Neuronal stem cell (in vitro differentiated cells): ENCODE measurements at places on chromosomes 7 and 10.

GRCh38 chr7:18243731-18244130, 216.1 kb upstream of the PRPS1L1 start:
- DNase-seq = no peak

GRCh38 chr10:69496352-69497230, 45.3 kb downstream of the TSPAN15 start:
- DNase-seq = no peak

DNA sequence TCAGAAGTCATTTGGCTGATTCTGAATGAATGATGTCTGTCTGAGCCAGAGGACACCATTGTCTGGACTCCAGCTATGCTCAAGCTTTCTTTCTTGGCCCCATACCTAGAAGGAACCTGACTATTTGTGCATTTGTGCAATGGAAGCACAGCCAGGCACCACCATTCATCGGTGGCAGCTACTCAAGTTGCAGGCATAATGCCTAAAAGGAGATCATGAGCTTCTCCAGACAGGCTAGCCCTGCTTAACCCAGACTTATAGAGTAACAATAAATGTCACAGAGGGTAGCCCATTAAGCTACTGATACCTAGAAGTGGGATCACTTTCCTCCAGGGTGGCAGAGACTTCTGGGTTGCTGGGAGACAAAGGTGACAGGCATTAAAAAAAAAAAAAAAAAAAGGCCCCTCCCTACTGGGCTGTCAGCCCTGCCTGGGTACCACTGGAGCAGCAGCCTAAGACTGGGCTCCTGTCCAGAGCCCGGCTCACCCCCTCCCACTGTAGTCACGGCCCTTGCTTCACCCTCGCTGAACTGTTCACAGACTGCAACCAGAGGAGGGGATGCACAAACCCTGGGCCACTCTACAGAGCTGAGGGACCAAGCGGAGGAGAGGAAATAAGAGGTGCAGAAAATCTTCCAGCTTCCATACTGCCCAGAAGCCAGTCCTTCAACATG, 75.4 kb upstream of the ATP6V0A4 start:
- no peak for DNase-seq

DNA sequence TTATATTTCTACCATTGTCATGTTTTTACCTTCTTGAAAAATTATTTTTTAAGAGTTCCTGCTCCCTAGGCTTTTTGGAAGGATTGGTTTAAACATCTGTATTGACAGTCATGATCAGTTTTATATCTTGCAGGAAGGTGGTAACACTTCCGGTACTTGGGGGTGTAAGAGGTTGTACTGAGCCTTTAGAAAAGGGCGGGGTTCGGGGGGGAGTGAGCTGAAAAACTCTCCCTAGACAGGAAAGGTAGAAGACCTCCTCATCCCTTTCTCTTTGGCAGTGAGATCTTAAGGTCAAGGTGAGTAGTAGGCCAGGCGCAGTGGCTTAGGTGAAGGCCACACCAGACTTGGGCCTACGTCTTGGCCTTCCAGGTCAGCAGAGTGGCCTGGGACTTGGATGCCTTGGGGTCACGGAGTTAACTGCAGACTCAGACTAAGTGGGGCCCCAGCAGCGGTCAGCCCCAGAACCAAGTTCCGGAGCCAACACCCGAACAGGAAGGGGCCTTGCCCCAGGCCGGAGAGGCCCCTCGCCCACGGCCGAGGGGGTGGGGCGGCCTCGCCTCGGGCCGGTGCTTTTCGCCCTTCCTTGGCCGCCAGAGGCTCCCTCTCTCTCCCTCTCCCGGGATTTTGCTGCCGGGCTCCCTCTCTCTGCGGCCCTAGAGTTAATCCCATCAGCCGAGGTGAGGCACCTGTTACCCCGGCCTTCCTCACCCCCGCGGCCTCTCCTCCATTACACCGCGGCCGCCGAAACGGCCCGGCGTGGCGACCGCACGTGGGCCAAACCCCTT, at the start of gene PPP1R9A:
TSS of gene PPP1R9A (plus strand) at position 569 of the 785 bp plus-strand sequence. CDS start 2,520 bp downstream, outside the sequence.
- peak; percentile 64 for DNase-seq

DNA sequence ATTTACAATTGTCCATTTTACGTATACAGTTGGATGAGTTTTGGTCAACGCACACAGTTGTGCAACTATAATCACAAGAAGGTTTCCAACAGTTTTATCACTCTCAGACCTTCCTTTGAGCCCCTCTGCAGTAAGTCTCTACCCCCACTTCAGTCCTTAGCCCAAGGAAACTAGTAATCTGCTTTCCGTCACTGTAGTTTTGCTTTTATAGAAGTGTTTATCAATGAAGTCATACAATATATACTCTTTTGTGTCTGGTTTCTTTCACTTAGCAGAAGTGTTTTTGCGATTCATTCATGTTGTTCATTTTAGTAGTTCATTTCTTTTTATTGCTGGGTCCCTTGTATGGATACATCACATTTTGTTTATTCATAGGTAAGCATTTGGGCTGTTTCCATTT, 92.9 kb upstream of the PIP4K2A start:
- DNase-seq = no peak

DNA sequence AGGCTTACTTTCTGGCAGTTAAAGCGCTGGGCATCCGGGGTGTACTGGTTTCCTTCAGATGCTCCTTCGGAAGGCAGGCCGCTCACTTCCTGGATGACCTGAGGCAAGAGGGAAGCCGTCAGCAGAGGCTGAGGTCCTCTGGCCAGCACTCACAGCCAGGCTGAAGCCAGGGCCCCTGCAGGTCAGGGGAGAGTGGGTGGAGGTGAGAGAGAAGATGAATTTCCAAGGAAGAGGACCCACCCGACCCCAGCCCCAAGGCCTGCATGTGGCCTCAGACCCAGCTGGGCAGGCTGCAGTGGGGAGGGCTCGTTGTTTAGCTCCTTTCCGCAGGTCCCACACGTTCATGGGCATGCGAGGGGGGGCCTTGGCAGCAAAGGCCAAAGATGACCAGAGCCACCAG, 71.3 kb downstream of the VWA2 start:
- no peak for DNase-seq

DNA sequence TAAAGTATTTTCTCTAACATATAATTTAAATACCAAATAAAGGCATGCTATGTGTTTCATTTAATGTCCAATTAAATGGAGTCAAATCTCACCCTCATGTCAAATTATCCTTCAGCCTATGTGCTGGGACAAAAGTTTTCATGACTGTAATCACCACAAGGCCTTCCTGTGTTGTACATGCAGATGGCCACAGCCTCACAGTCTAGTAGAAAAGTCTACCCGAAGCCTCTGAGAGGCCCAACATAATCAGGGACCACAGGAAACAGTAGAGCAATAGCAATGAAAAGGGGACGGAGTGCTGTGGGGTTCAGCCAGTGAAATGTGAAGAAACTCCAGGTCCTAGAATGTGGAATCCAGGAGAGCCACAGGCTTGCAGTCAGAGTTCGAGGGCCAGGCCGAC, 140.2 kb upstream of the KLF6 start:
- no peak for DNase-seq

GRCh38 chr10:123494301-123494808, 171.8 kb upstream of the GPR26 start:
- no peak for DNase-seq

DNA sequence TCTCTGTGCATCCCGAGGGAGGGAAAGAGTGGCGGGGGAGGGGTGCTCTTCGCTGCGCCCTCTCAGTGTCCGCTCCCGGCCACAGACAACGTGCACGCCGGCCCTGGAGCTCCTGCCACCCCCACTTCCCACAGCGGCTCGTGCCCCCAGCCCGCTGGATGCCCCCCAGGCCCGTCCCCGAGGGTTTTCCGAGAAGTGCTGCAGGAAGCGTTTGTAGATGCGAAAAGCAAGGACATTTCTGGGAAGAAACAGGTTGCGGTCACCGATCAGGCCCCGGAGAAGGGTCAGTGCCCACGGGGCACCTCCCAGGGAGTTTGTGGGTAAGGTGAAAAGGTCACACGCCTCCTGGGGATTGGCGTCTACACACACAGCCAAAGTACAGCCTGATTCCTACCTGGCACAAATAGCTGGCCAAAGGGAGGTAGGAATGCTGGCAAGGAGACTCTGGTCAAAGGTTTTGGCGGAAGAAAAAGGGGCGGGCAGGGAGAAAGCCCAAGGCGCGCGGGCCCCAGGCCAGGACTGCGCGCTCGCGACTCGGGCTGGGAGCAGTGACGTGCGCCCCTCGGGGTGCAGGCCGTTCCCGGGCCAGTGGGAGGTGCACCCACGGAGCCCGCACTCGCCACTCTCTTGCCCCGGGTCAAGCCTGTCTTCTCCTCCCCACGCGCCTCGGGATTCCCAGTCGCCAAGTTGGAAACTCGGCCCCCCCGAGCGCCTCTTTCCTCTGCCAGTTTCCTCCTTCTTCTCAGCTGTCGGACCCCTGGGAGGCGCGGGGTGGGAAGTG, 1.5 kb upstream of the NRP1 start:
- DNase-seq = peak; percentile 35

- no peak for DNase-seq
Observed at GRCh38 chr10:75410132-75411005, 8.8 kb upstream of the ZNF503 start.

DNA sequence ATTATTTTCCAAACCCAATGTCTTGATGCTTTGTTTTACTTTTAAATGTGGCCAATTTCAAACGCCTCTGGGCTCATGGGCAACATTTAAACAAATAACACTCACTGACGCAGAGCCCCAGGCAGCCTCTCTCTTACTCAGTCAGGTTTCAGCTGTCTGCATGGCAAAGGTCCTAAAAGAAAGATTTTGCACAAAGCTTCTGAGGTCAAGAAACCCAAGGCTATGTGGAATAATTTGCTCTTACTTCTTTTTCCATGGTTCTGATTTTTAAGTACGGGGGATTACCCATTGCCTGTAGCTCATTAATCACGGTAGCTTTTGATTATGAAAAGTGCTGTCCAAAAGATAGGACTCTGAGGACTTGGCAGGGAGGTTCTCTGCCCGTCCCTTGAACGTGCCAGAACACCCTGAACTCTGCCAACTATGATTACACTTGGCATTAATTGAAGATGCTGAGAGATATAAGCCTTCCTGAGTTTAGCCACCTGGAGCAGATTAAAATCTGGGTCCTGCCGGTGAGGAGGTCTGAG, 14.1 kb upstream of the MSRB2 start:
- DNase-seq = no peak

DNA sequence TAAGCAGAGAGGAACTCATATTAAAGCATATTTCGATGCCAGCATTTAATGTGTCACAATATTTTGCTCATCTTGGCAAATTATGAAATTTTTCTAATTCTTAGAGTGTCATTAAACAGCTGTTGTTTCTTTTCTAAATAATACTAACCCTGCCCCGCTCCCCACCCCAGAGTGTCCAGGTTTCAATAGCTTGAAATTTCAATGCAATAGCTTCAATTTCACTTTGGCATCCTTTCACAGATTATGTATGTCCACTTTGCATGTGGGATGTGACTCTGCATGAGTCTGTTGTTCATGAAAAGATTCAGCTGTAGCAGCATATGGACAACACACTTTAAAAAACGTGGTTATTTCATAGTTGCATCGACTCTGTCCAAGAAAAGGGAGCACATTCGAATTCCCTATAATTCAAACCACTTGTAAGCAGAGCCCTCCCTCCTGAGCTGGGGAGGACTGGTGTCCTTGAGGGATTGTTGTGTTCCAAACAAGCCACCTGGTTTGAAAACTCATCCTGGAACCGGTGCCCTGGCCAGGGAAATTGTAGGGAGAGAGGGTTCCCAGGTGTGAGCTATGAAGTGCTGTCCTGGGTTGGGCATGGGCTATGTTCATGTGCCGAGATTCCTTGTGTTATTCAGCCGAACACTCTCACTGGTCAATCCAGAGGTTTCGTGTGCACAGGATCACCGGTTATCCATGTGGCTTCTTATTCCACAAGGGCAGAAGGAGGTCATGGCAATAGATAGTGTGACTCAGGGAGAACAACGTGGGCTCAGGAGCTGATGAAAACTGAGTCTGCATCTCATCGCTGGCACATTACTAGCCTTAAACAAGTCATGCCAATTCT, 64.6 kb upstream of the CREB5 start:
- no peak for DNase-seq

GRCh38 chr7:121960678-121961077, 87.7 kb downstream of the PTPRZ1 start:
- no peak for DNase-seq

DNA sequence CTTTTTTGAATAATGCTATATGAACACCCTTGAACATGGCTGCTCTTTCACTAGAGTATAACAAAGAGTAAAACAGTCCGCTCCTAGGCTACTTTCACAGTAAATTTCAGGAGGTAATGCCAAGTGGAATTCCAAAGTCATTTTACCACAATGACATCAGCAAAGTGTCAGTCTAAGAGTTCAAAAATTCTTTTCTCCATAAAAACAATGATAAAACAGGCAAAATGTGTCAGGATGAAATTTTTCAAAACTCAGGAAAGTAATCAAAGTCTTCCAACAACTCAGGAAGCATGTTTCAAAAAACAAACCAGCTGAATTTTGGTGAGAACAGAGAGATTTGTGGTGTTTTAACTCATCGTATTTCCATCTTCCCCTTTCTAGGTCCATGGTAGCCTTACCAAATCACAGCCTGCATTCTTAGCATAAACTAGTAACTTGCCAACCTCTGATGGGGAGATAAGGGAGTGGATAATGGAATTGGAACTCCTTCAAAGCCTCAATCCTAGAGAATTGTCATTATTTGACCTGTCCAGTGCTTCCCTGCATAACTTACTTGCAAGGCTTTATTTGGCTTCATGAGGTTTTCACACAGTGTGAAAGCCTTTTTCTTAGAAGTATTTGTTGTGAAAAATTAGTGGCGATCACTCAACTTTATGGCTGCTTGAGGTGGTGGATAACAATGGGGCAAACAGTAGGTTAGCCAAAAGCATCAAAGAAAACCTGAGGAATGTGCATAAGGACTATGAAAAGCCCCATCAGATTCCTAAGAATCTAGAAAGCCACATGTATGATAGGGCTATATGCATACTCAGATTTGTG, 302.7 kb downstream of the HDAC9 start:
- no peak for DNase-seq

- peak; percentile 38 for DNase-seq
Observed at GRCh38 chr7:157432541-157432956, 95.7 kb downstream of the DNAJB6 start.

GRCh38 chr7:55108401-55108800, 89.6 kb downstream of the EGFR start:
- no peak for DNase-seq

GRCh38 chr7:135980012-135980551, 2.9 kb upstream of the MTPN start:
- no peak for DNase-seq

- DNase-seq = no peak
Observed at GRCh38 chr10:11191678-11192077, 174.0 kb downstream of the CELF2 start.

GRCh38 chr10:69213591-69214311, 6.4 kb upstream of the HKDC1 start:
- no peak for DNase-seq

DNA sequence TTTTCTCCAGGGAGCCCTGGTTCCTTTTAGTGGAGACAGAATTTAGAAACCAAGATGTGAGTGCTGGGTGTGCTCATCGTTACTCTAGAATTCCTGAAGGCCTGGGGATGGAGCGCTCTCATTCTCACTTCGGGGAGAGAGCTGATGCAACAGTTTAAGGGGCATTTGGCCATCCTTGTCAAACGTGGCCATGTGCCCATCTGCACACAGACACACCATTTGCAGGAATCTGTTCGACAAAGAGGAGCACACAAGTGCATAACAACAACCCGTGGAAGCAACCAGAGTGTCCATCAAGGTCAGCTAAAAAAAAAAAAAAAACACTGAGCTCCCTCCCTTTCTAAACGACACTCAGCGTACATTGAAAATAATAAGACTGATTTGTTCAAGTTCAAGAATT, 23.0 kb upstream of the RET start:
- DNase-seq = no peak
